ENCODE measurements at places on chromosomes 1 and 21. TPM values are rescaled to one million over a fixed set of nuclear protein-coding genes. Genes with fewer than 3 reads are reported as not detected.

LCE1E gene
- not detected for total RNA-seq

DNA sequence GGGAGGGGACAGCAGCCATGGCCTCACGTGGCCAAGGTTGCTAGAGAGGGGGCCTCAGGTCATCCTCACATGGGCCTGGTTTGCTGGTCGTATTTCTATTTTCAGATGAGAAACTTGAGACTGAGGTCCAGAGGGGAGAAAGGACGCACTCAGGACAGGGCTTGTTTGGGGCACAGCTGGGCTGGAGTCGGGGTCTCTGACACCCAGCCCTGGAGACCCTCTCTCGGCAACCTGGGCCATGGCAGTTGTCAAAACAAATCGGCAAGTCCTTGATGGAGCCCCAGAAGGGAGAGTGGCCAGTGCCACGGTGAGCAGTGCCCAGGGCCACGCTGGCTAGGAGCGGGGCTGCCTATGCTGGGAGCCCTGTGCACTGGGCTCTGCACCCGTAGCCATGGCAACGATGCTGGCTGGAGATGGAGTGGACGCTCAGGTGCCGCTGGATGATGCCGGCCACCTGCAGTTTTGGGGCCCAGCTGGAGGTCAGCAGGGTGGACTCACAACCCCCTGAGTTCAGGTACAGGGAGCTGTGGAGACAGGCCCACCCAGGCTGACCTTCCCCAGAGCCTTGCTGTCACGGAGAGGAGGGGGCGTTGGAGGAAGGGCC is 11.1 kb downstream of the LRRC3 start:
- DNase-seq = no peak

GRCh38 chr1:3459940-3460671 is 5.6 kb downstream of the ARHGEF16 start:
- DNase-seq = no peak

KLHL17 gene
- total RNA-seq = 16.9 TPM

- DNase-seq = no peak
Measured at GRCh38 chr1:216627252-216627651, 96.0 kb downstream of the ESRRG start.

DNA sequence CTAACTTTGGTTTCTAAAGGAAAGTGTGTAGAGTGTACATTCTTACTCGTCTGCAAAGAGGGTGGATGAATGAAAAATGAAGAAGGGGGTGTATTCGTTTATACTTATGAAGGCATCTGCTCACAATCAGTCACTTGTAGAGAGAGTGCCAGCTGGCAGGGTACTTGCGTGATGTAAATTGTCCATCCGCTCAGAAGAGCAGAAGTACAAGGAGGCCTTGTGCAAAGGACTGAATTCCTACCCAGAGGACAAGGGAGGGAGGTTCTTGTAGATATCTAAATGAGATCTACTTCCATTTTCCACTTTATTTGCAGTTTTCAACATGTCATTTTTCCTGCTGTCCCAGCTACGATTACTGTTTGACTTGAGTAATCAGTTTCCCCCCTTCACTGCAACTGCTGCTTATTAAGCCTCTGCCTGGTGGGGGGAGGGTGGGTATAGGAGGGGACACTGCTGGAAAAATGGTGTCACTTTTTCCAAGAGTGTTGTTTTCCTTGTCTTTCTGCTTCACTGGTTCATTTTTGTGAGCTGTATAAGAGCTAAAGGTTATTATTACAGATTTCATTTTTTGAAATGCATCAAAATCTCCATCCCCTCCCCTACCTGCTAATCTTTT is 67.3 kb downstream of the LAMC1 start:
- no peak for DNase-seq

UBL4B gene
- not detected for total RNA-seq

DNA sequence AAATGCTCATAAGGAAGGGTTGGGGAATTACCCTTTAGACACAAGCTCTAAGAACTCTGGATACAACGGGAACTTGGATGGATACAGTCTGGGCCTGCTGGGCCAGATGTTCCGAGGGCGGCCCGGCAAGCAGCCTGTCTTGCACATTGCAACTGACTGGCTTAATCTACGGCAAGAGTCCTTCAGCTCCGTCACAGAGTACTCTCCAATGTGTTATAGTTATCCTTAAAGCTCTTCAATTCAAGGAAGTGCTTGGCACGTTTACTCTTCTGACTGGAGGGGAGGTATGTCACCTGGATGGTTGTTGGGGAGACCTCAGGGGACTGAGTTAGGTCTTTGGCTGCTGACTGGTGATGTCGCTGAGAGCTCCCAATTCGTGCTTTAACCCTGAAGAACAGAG is 1.1 kb upstream of the CFAP141 start:
- no peak for DNase-seq
